ENCODE measurements at places on chromosomes 1 and 21.

DNA sequence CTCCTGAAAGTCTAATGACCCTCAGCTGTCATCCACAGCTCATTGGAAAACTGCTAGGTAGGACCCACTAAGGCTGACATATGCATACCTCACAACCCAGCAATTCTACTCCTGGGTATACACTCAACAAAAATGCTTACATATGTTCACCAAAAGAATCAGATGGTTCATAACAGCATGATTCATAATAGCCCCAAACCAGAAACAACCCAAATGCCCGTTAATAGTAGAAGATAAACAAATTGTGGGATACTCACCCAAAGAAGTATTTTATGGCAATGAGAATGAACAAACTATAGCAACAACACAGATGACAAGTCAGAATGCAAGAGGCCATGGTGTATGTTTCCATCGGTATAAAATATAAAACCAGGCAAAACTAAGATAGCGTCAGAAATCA is 124.6 kb downstream of the HLCS start:
- no peak for DNase-seq

- DNase-seq, result no peak
These were observed 1695.3 kb downstream of the BRINP3 start for GRCh38 chr1:188782220-188782841.

DNA sequence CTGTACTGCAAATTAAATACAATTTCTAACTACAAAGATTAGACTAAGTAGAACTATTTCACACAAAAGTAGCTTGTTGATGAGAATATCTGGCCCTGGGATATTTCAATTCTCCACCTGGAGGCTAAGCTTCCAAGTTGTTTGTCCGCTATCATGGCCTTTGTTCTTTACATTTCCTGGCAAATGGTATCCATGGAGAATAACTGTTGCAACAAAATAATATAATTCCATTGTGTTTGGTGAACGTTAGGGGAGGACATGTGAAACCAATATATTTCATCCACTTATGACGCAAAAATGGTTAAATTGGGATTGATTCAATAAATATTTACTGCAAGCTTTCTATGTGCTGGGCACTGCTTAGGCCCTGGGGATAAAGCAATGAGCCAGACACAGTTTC is 565.4 kb downstream of the PTPRC start:
- peak; percentile 80 for DNase-seq

DNA sequence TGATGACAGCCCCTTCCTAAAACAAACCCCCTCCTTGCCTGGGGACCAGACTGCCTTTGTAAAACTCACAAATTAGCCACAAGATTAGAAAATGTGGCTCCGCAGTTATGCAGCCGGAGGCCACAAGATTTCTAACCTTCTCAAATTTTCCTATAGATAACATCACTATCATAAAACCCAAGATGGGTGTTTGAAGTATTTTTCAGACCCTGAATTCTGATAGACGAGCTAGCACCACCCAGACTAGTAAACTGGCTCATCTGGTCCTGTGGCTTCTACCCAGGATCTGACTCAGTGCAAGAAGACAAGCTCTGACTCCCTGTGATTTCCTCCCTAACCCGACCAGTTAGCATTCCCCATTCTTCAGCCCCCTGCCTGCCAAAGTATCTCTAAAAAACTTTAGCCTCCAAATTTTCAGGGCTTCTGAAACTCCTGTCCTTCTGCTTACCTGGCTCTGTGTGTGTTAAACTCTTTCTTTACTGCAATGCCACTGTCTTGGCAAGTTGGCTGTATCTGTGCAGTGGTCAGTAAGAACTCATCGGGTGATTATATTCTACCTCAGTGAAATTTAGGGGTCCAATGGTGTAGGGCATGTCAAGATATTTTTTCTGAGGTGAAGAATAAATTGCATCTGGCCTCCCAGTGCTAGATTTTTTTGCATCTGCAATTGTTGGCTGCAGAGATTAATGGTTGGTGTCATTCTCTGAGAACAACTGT is 102.1 kb downstream of the S1PR1 start:
- no peak for DNase-seq

- no peak for DNase-seq
These were observed 8.5 kb upstream of the CPT2 start for GRCh38 chr1:53188099-53188498.
